ENCODE measurements at places on chromosomes 2 and 18.

DNA sequence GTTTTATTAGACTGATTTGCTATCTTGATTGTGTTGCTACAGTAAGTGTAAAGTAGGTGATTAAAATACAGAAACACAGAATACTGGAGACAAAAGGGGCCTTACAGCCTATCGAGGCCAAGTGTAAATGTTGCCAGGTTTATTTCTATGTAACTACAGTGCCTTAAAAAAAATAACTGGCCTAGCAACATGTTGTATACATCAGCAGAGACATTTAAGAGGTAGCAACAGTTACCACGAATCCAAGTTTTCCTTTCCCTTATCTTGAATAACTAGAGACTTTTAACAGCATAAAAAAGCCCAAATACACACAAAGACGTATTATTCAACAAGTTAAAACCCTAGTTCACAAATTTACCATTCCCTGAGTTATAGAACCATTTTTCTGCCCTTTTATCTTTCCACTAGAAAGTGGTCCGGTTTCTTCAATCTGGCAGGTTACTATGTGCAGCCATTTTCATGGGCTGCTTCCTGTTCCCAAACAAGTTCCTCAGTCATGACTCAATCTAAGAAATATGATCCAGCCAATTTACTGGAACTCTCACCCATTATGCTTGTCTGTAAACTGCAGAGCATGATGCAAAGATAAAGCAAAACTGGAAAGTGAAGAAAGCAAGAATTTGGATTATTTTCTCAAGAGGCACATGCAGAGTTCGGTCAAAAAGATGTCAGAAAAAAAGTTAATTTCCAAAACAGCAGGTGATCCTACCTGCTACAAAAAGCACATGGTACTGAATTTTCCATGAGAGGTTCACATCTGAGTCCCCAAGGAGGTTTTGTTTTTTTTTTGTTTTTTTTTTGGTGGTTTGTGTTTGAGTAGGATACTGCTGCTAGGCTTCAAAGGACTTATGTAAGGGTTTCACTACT lies 22.2 kb downstream of the NFE2L2 start:
- DNase-seq, result peak; percentile 96

DNA sequence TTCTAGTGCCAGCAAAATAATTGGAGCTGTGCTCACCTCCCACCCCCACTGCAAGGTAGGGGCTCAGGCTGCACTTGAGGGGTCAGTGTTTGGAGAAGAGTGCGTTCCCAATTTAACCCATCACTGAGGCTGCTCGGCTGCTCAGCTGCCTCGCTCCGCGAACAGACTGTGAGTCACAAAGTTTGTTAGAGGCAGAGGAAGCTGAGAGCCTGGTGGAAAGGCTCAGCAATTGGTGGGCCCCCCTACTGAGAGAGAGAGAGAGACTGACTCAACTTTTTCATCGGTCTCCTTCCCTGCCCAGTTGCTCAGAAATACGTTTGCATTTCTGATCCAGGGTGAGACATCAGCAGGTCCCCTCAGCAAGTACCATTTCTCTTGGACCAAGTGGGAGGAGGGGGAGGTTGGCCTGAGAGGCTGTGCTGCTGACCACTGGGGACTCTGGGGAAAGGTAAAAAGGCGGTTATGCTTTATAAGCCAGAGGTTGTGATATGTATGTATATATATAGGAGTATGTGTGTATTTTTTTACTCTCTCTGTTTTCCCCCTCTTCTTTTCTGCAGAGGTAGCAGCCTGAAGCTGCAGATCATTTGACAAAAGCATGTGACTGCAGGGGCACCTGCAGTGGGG lies 1.5 kb downstream of the EFR3B start:
- peak; percentile 18 for DNase-seq

GRCh38 chr2:18889565-18890332 lies 300.4 kb upstream of the NT5C1B start:
- no peak for DNase-seq

DNA sequence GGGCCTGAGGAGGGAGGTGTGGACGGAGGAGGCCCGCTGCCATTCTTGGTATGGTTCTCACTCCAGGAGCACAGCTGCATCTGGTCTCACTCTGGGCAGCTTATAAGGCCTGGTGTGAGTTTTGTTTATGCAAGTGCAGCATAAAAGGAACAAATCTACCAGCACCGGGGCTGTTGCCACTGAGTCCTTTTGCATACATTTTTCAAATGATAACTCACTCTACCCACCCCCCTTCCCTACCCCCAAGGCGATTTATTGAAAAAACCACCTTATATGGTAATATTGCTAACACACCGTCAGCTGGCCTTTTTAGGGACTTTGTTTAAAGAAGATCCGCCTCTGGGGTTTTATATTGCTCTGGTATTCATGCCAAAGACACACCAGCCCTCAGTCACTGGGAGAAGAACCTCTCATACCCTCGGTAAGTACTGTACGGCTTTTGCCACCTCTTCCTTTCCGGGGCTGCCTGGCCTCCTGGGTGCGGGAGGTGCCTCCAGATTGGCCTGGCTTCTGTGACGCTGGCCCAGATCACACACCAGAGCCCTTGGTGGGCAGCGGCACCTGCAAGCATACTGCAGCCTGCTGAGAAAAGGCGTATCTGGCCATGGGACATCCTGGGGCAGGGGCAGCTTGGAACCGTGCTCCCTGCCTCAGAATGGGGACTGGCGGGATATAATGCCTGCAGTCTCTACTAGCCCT lies at the start of gene ACTG2:
ACTG2 (plus strand) TSS at position 378 of the 699 bp plus-strand sequence. CDS start 8,304 bp downstream, outside the sequence.
- peak; percentile 75 for DNase-seq

GRCh38 chr2:25655316-25655715 lies 18.1 kb downstream of the DTNB start:
- no peak for DNase-seq

DNA sequence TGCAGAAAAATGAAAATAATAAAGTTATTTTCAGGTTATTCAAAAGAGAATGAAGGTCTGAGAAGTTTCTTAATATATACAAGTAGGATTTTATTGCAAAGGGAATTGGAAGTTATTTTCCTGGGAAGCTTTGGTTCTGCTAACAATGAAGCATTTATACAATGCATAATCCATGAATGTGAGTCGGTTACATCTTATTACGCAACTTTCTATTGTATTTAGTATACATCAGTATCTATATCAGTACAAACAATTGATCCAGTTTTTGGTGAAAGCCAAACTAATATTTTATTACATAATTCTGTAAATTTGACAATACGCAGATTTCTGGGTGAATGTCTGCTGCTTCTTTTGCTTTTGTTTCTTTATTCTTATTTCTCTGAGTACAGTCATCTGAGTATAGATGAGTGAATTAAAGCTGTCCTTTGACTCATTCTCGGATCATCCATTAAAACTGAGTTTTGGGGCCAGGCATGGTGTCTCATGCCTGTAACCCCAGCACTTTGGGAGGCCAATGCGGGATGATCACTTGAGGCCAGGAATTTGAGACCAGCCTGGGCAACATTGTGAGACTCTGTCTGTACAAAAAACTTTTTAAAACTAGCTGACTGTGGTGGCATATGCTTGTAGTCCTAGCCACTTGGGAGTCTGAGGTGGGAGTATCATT lies 108.5 kb downstream of the SOCS6 start:
- no peak for DNase-seq

- DNase-seq, result no peak
Measured at GRCh38 chr2:5978131-5978751, 286.1 kb downstream of the SOX11 start.

GRCh38 chr18:3593381-3593903 lies 143.5 kb downstream of the TGIF1 start:
- DNase-seq, result peak; percentile 96

DNA sequence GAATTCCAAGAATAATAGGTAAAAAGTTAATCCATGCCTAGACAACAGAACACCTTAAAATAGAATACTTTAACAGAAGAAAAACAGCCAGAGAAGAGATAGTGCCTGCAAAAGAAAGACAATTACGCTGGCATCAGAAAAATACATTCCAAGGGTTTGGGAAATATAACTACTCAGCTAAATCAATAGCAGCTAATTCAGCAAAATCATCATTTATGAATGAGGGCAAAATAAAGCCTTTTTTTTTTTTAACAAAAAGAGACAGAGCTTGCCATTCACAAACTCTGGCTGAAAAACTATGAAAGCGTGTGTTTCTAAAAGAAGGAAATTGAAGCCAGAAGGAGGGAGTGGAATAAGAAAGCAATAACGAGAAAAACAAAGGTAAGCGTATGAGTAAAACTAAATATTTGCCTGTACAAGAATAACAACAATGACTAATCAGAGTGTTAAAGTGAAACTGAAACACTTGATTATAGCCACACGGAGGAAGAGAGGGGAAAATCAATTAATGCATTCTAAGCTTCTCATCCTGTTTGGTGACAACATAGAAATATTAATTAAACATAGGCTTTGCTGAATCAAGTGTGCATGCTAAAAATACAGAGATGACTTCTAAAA lies 90.2 kb downstream of the EHD3 start:
- peak; percentile 37 for DNase-seq

DNA sequence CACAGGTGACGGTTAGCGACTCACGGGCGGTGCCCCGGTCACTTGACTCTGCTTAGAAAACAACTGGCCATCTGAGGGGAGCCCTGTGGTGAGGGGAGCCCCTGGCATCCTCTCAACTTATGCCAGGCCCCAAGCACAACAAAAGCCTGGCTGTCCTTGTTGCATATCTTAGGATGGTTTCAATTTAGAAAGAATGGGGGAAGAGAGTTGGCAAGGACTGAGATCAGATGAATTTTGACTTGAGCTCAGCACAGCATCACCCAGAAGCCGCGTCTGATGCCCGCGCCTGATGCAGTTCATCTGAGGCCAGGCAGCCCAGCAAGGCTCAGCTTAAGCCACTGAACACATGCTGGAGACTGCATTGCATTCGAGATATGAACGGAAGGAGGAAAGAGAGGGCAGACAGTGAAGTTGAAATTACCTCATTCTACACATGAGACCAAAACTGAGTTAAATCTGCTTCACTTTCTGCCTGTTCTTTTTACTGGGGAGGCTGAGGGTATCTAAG lies 36.8 kb downstream of the MYT1L start:
- DNase-seq, result no peak

- DNase-seq, result peak; percentile 93
Measured at GRCh38 chr2:8598295-8599165, 83.3 kb upstream of the ID2 start.
